ENCODE measurements at places on chromosomes 5 and 9.
A peak's percentile ranks its signal among the peaks of the same experiment; 100 is the strongest.

GRCh38 chr5:12615141-12615820, 711.0 kb upstream of the CTNND2 start:
- no peak for DNase-seq

DNA sequence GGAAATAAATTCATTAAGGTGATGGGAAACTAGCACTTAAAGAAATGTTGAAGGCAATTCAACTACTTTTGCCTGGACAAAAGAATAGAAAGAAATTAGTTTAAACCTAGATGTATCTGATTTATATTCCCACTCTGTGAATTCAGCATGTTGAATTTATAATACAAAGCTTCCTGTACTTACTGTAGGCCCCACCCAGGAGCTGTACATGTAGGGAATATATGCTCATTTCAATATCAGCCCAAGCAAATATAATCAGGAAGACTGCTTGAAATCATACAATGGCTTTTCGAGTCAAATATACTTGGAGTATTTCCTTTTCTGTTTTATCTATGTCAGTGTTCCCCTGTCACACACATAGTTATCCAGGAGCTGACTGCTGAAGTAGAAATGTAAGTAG, 102.1 kb downstream of the OTULIN start:
- DNase-seq = no peak

GRCh38 chr5:109105631-109106267, 304.0 kb downstream of the PJA2 start:
- DNase-seq = peak; percentile 93

GRCh38 chr9:19420877-19421276, 12.1 kb downstream of the ACER2 start:
- no peak for DNase-seq

DNA sequence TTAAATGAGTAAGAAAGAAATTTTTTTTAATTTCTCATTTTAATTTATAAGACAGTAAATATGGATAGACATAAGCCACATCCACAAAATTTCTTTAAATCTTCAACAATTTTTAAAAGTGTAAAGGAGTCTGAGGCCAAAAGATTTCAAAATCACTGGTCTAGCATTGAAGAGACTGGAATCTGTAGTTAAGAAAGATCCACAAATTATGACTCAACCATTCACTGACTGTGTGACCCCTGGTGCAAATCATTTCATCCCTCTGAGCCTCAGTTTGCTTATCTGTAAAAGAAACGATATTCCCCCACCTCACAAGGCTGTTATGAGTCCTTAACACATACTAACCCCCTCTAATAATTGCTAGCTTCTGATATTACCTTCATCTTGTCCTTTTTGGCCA, 98.5 kb downstream of the EBF1 start:
- DNase-seq = peak; percentile 20

DNA sequence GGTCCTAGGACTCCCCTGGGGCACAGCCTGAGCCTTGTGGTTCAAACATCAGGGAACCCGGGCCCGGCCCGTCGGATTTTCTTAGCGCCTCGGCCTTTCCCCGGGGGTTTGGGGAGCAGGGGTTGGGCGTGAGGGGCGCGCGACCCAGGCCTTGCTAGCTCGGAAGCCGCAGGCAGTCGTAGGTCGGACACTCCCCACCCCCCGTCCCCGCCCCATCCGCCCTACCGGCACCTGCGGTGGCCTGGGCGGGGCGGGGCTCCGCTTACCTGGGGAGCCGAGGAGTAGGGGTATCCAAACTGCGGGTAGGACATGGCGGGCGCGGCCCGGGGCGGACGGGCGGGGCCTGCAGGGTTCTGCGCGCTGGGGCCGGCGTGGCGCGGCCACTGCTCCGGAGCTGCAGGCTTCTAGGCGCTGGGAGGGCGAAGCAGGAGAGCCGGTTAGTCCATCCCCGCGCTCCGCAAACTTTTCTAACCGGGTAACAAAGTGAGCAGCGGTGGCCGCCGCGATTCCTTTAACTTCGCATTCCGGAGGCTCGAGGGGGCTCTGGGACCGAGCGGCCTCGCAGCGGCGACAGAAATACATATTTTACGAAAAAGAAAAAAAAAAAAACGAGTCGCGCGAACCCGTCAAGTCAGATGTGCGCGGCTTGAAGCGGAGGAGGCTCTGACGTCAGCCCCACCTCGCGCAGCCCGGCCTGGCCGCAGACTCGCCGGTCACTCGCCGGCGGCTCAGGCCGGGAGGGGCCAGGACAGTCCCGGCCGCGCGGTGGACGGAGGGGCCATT, at the start of gene IRX4:
TSS of gene IRX4 (minus strand) at position 589 of the 783 bp plus-strand sequence. CDS start at position 311, 278 bp downstream.
- peak; percentile 7 for DNase-seq

DNA sequence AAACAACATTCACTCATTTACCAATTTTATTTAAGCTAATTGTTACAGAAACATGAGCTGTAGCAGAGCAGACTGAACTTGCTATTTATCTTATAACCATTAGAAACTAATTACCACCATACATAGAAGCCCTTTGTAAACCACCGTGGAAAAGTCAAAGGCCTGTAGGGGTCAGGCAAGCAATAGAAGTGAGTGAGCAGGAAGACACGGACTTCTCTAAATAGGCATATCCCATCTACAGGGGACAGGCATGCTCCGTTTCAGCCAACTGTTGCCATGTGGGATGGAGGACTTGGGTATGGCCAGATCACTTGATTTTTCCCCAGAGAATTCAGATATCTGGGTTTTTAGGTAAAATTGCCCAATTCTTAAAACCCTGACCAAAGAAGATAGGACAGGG, 44.8 kb downstream of the PRRC1 start:
- DNase-seq = peak; percentile 22

- DNase-seq = peak; percentile 73
Measured at GRCh38 chr9:35272989-35273388, 111.2 kb downstream of the UNC13B start.

DNA sequence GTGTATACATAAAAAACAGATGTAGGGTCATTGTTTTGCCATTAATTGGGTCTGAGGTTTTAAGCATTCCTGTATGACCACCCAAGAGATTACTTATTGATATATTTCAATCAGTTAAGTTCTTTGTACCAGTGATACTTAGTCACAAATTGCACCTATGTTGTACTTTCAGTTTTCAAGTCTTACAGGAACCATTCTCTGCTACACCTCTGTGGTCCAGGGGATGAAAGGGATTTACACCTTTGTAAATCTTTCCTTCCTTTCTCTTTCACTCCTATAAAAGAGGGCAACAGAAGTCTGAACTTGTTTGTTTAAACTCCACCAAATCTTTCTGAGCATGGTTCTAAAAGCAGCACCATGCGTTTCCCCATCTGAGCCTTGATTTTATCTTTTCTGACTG, 86.1 kb downstream of the DEPDC1B start:
- no peak for DNase-seq

GRCh38 chr5:17440766-17441165, 57.3 kb upstream of the TAF11L2 start:
- DNase-seq = peak; percentile 19

DNA sequence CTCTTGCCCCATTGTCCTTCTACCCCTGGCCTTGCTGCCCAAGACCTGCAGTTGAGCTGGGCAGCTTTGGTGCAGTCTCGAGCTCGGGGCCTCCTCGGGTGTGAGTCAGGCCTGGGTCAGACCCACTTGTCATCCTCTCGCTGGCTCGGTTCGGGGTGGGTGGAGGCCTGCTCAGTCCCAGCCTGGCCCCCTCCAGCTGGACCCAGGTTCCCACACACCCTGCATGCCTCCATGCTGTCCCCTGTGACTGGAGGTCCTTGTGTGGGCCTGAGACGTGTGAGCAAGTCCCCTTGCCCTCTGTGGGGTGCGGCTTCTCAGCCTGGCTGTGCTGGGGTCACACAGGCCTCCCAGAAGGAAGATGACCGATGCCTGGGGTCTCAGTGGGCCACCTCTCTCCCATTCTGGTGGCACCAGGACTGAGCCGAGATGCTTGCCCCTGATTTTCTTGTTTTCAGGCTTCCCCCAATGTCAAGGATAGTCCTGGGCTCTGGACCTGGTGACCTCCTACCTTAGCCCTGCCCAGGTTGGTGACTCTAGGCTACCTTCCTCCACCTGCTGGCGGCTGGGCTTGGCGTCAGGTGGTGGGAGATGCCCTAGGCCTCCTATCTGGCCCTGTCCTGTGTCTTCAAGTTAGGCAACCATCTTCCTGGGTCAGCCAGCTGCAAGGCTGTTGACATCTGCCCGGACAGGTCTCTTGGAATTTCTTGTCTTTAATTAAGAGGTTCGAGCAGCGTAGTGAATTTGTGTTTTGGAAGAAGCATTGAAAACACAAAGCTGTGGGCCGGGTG, 15.1 kb downstream of the WNK2 start:
- no peak for DNase-seq

DNA sequence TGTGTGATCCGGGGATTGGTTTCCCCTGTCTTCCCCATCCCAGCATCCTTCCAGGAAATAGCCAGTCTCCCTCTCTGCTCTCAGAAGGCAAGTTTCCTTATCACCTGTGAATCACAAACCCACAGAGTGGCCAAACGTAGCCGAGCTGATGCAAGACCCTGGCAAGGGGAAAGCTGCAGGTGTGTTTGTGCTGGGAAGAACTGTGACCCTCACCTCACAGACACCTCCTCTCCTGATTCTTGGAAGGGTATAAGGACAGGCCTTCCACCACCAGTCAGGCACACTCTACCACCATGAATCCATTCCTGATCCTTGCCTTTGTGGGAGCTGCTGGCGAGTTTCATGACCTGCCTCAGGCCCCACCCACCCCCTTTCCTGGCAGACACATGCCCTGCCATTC, at the start of gene PRSS3:
TSS of gene PRSS3 (plus strand) at position 281 of the 400 bp plus-strand sequence. CDS start at position 294, 13 bp downstream.
- DNase-seq = no peak

DNA sequence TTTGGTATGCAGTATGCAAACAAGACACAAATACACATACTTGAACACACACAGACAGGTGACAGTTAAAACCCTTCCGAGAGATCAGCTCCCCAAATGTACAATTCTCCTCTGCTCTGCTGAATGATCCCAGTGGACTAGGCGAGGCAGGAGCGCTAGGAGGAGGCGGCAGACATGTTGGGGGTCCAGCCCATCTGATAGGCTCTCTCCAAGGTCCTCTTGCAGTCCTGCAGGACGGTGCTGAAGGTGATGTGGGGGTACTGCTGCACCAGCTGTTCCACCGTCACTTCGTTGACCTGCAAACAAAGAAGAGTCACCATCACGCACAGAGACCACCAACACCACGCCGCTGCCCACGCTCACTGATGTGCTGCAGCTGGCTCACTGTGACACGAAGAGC, 190.8 kb upstream of the EFNA5 start:
- DNase-seq = no peak

DNA sequence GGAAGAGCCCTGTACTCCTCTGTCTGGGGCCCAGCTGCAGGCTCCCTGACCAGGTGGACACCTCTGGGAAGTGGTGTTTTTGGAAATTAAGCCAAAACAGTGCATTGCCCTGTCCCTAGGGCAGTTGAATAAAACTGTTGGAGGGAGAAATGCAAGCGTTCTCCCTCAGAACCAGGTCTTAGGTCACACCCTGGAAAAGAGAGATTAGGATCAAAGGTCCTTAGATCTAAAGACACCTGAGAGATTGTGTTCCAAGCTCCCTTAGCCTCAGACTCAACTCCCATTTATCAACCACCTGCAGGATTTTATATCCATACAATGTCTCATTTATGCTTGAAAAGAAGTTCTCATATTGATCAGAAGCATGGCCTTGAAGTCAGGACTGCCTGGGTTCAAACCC, 64.8 kb downstream of the PAPPA start:
- DNase-seq = no peak

DNA sequence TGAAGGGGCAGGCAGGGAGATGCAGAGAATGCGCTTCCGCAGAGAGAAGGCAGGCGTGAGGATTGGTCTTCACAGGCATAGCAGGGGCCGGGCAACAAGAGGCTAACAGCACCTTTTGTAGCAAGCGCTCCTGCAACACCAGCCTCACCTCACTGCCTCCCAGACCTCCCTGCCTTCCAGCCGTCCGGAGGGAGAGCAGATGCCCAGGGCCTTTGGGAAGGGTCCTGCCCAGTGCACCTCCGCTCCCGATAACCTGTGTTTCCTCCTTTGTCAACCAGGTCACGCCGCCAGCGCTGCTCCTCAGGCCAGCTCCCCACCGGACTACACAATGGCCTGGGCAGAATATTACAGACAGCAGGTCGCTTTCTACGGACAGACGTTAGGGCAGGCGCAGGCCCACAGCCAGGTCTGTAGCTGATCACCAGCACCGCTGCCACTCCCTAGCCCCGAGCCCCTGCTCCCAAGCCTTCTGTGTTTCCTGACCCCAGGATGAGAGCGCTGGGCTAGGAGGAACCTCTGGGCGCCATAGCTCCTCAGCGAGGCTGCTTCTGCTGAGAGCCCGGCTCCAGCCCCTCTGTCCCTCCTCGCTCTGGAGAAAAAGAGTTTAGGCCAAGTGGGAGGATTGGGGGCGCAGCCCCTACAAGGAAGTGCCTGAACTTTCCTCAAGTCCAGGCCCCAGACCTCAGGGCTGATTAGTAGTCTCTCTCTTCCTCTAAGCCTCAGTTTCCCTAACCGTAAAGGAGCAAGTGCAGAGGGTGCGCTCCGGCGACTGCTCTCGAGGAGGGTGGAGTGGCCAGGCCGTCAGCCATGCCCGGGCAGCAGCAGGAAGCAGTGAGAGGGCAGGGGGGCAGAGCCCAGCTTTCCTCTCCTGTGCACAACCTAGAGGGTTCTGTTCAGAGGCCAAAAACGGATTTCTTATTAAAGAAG, 28.4 kb upstream of the PRDM12 start:
- no peak for DNase-seq

DNA sequence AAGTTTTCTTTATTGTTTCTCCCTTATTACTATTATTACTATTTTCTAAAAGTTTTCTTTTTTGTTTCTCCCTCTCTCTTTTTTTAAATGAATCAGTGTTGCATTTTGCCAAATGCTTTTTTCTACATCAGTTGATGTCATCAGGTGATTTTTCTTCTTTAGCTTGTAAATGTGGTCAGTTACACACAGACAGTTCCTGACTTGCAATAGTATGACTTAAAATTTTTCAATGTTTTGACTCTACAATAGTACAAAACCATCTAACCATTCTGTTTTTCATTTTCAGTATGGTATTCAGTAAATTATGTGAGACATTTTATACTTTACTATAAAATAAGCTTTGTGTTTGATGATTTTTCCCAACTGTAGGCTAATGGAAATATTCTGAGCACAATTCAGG, 443.0 kb downstream of the GADD45G start:
- no peak for DNase-seq

DNA sequence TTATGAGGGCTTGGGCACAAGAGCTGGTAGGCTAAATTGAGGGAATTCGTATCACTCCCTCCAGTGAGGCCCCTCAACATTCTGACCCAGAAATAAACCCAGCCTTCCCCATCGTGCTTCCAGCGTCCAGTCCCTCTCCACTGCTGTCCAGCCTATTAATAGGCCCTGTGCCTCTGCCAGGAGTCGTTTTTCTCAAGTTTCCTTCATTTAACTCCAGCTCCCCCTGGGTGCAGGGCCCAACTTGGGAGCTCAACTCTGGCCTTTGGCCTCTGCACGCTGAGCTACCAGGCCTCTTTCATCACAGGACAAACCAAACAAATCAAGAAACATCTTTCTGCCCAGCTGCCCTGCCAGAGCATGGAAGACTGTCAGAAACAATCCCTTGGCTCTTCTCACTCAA, 10.0 kb downstream of the HBEGF start:
- peak; percentile 29 for DNase-seq

GRCh38 chr9:33287087-33287490, 3.2 kb upstream of the NFX1 start:
- DNase-seq = peak; percentile 75

GRCh38 chr9:126015424-126015823, 268.3 kb downstream of the PBX3 start:
- no peak for DNase-seq

- no peak for DNase-seq
Measured at GRCh38 chr5:55338810-55339243, 31.0 kb downstream of the MTREX start.

- DNase-seq = no peak
Measured at GRCh38 chr5:10648806-10649665, 85.2 kb downstream of the ANKRD33B start.

- DNase-seq = no peak
Measured at GRCh38 chr5:109199799-109200620, 209.8 kb downstream of the PJA2 start.

GRCh38 chr5:125236981-125237380, 490.5 kb upstream of the ZNF608 start:
- DNase-seq = no peak

All from EH (cell line).